ENCODE measurements at places on chromosomes 11 and 22. TPM values are rescaled to one million over a fixed set of nuclear protein-coding genes. Genes with fewer than 3 reads are reported as not detected.

GRCh38 chr22:48362721-48363404 is 1464.8 kb downstream of the BRD1 start:
- no peaks in the 10 kb centered on the region for H3K36me3 ChIP-seq
- H3K27ac ChIP-seq: no peak overlapping the region
- H3K4me1 ChIP-seq: no peaks in the 10 kb centered on the region
- DNase-seq: no peak

GRCh38 chr11:1730059-1730629 is 20.3 kb downstream of the IFITM10 start:
- no peaks in the 10 kb centered on the region for H3K4me1 ChIP-seq
- no peak overlapping the region for H3K4me3 ChIP-seq
- peaks cover 57% of the 10 kb centered on the region for H3K27me3 ChIP-seq
- H3K36me3 ChIP-seq: no peaks in the 10 kb centered on the region
- no peak for DNase-seq

Gene PNPLA3
- polyA plus RNA-seq: 15.2 TPM

- H3K27me3 ChIP-seq: no peaks in the 10 kb centered on the region
- peaks cover 21% of the 10 kb centered on the region for H3K4me1 ChIP-seq
- H3K36me3 ChIP-seq: no peaks in the 10 kb centered on the region
- H3K27ac ChIP-seq: peak overlapping the region; percentile 8
- no peak for DNase-seq
These were observed 11.9 kb downstream of the CRTAM start for GRCh38 chr11:122850076-122850631.

- H3K4me1 ChIP-seq: no peaks in the 10 kb centered on the region
- no peak for DNase-seq
- no peak overlapping the region for H3K27ac ChIP-seq
- H3K4me3 ChIP-seq: no peak overlapping the region
- H3K36me3 ChIP-seq: no peaks in the 10 kb centered on the region
These were observed 31.4 kb downstream of the ADAMTS8 start for GRCh38 chr11:130396965-130397364.

Data from keratinocyte (primary cell).